ENCODE measurements at places on chromosomes 3 and 15.

GRCh38 chr3:52791928-52792327 lies 2.7 kb upstream of the ITIH3 start:
- no peak for DNase-seq

DNA sequence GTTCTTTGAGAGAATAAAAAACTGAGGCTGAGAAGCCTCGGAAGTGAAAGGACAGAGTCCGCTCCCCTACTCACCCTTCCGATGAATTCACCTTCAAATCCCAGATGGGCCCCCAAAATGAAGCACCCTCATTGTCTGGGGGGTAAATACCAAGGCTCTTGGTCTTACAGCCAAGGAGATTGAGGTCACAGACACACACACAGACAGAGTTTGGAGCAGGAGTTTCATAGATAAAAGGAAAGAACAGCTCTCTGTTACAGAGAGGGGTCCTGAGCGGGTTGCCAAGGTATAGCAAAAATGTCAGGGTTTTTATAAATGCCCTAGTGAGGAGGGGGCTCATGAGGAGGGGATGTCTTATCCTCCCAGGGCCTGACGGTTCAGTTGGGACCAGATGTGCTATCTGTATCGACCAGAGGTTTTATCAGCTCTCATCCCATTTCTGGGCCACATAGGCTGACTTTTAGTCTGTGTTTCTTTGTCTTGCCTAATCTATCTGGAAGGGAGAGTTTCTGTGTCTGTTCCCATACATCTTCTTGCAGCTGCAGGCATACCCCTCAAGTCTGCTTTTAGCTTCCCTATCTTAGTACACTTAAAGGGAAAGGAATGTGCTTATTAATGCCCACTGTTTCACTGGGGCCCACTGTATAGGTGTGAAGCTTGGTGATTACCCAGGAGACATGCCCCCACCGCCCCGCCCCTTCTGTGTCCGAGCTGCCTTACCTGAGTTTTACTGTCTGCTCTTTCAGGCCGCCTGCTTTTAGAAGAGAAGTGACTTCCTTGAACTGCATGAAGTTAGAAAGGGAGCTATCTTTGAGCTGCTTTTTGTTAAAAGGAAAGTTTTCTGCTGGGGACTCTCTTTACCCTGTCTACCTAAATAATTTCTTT lies 66.8 kb upstream of the ATP11B start:
- no peak for DNase-seq

DNA sequence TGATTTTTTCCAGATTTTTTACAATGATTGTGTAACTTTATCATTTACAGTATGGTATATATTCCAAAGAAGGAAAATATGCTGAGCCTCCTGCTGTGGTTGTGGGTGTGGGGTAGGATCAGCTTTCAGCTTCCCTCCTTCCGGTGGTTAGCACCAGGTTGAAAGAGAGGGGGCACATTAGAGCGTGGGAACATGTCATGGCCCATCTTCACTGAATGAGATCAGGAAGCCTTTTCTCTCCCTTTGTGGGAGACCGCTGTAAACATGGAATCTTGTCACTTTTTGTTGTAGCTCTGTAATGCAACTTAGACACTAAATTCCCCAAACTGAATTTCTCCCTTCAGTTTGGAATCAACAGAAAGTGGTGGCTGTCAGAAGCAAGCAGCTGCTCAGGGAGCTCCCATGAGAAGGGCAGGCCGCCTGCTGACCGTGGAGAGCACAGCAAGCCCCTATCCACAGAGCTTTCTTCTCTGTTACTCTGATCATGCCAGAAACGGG lies 86.7 kb upstream of the LIMD1 start:
- DNase-seq: no peak

- DNase-seq: peak; percentile 42
Observed at GRCh38 chr3:27632431-27633223, 89.5 kb downstream of the EOMES start.

- DNase-seq: no peak
Observed at GRCh38 chr15:40764629-40765103, 798 bp downstream of the GCHFR start.

- DNase-seq: no peak
Observed at GRCh38 chr15:69794645-69795469, 302.9 kb downstream of the TLE3 start.

GRCh38 chr3:84547207-84547606 lies 411.6 kb upstream of the CADM2 start:
- no peak for DNase-seq

GRCh38 chr15:79539401-79539800 lies 107.3 kb downstream of the MINAR1 start:
- DNase-seq: no peak

DNA sequence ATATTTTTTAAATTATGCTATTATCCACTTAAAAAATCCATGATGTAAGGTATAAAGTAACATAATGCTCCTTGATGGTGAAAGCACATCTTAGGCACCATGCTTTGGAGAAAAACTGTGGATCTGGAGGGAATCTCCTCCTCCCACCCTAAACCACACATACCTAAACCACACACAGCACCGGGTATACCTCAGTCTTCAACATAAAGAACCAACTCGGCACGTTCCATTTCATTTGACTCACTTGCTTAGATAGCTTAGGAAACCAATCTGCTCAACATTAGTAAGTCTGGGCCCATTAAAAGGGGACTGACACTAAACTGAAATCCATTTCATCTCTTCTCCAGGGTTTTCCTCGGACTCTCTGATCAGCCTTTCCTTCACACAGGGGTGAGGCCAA lies 945.7 kb upstream of the CFAP20DC start:
- no peak for DNase-seq

- DNase-seq: no peak
Observed at GRCh38 chr3:184538666-184539431, 22.7 kb upstream of the EPHB3 start.

DNA sequence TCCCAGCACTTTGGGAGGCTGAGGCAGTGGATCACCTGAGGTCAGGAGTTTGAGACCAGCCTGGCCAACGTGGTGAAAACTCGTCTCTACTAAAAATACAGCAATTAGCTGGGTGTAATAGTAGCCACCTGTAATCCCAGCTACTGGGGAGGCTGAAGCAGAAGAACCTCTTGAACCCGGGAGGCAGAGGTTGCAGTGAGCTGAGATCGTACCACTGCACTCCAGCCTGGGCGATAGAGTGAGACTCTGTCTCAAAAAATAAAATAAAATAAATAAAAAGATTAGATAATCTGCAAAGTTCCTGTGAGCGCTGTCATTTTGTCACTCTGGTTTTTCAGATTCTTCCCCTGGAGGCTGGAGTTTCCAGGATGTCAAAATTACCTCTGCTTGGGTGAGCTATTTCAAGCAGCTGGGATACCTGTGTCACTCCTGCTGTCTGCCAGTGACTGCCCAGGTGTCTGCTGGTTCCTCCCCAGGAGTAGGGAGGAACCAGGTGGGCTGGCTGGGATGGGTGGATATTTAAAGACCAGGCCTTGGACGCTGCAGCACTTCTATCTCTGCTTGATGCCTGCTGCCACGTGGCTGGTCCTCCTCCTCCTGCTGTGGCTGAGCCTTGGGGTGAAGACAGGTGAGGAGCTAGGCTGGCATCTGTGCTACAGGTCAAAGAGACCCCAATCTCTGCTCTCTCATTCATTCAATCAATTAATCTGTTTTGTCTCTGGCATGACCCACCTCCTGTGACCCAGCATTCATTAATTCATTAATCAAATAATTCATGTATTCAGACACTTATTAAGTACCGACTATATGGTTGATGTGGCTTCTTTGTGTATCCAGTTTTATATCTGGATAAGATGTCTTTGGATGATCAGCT lies 19.5 kb upstream of the MUC20 start:
- DNase-seq: no peak

- no peak for DNase-seq
Observed at GRCh38 chr3:129020691-129021090, 19.6 kb downstream of the EFCC1 start.

DNA sequence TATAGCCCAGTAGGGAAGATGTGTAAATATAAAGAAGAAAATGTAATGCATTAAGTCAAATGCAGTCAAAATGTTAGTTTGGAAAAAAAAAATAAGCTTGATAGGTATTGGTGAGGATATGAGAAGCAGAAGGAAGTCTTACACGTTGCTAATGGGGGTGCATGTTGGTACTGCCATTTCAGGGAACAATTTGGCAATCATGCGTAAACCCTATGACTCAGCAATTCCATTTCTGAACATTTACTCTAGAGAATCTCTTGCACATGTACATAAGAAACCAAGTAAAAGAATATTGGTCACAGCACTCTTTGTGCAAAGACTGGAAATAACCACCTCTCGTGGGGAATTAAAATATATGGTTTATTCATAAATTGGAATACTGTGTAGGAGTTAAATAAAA lies 35.5 kb upstream of the TIMP4 start:
- no peak for DNase-seq

DNA sequence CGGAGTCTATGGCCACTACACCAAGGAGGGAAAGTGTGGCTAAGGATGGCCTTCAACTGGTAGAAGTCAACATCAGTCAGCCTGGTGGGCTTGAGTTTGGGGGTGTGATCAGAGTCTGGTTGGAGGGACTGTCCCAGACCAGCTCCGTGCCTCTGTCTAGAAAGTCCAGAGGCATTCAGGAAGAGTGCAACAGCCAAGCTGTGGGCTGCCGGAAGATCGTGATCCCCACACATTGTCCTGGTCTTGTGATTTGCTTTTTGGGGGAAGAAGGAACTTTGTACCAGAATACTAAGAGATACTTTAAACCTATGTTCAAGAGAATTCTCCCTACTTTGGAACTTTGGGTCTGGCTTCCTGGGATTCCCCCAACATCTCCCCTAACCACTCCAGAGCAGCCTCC lies 47.8 kb upstream of the VPS8 start:
- DNase-seq: no peak

DNA sequence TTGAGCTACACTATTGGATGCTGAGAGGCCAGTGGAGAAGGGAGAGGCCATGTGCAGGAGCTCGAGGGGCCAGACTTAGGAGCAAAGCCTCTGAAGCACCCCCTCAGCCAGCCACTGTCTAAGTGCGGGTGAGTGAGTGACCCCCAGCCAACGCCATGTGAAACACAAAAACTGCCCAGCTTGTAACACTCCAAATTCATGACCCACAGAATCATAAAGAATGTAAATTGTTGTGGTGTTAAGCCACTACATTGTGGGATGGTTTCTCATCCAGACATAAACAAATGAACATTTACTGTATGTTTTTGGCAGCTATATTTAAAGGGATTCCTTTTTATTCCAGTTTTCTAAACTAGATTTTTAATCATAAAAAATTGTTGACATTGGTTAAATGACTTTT lies 27.2 kb upstream of the TMEM158 start:
- no peak for DNase-seq

DNA sequence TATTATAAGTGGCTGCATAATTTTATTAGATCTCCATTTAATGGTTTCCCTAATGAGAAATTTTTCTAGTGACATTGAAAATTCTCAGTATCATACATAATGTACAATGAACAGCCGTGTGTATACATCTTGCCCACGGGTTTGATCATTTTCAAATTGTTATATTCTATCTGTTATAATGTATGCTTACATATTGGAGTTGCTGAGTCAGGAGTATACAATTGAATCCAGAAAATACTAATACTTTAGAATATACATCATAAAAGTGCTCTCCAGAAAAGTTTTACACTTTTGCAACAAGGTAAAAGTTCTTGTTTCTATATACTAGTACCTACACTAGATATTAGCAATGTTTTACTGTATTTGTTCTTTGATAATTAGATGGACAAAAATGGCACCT lies 82.8 kb downstream of the SPATA16 start:
- DNase-seq: no peak

GRCh38 chr3:37985637-37986320 lies 4.8 kb upstream of the VILL start:
- DNase-seq: no peak

DNA sequence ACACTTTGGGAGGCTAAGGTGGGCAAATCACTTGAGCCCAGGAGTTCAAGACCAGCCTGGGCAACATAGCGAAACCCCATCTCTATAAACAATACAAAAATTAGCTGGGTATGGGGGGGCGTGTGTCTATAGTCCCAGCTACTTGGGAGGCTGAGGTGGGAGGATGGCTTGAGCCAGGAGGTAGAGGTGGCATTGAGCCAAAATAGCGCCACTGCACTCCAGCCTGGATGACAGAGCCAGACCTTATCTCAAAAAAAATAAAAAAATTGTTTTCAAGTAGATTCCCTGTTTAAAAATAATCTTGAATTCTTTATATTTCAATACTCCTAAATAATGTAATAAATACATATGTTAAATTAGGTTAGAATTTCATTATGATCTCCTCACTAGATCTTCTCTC lies 9.8 kb downstream of the HMCES start:
- DNase-seq: no peak

- DNase-seq: no peak
Observed at GRCh38 chr15:40306908-40307307, 827 bp downstream of the PLCB2 start.

DNA sequence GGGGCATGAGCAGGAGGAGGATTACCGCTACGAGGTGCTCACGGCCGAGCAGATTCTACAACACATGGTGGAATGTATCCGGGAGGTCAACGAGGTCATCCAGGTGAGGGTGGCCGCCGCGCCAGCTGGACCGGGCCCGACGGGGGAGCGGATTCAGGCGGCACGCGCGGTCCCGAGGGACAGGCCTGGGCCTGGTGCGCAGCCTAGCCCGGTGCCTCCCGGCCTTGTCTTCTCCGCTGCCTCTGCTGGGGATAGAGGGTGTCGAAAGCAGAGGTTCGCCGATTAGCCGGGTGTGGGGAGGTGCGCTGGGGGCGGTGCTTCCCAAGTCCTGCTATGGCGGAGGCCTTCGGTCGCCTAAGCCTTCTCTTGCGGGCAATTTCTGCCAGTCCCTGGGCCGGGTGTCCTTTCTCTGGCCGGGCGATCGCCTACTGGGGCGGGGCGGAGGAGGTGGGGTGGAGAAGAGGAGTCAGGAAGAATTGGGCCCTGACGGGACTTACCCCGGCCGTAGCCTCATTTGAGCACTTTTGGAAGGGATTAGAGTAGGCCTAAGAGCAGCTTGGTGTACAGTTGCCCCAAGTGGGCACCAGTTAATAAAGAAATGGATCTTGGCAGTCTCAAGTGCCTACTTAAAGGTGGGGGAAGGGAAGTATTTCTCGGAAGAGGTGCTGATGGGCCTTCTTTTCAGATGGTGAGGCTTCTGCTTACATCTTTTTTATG lies 940 bp downstream of the ARIH1 start:
- DNase-seq: peak; percentile 78

DNA sequence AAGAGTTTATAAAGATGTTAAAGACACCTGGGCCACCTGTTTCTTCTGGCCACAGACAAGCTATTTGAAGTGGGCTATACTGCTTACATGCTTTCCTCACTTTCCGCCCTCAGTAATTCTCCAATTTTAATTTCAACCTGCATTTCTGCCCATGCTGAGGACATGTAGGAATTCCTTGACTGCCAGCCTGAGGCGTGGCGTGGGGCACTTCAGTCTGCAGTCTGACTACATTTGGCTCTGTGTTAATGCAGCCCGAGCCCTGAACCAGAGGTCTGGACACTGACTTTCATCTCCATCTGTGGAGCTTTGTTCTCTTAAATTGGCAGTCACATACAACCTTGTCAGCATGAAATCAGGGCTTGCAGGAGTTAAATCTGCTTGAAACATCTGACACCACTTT lies 8.5 kb downstream of the UQCC5 start:
- DNase-seq: no peak

Measured in CD4-positive, alpha-beta T cell treated with Interleukin-4 for 4 hours (primary cell).